ENCODE measurements at places on chromosomes 4 and X. TPM values are rescaled to one million over a fixed set of nuclear protein-coding genes. Genes with fewer than 3 reads are reported as not detected.
A peak's percentile ranks its signal among the peaks of the same experiment; 100 is the strongest.

The EMCN gene
- not detected for total RNA-seq

DNA sequence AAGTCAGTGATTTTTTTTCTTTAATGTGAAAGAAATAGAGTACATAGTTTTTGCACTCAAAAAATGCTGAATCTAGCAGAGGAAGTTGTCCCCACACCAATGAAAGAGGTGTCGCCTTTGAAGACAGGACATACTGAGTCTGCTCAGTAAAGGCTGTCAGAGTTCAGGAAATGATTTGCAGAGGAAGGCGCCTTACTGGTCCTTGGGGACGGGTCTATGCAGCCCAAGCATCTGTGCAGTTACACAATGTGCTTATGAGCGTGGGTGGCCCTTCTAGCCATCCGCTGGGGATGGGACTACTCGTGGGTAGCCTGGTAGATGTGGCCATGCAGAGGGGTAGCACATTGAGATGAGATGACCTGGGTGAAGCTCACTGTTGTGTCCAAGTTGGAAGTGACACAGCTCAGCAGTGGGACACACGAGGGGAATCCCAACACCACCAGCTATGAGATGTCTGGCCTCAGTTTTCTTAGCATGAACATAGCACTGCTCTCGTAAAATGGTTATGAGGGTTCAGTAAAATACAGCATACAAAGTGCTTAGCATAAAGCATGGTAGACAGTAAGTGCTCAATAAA is 116.5 kb upstream of the RBPJ start:
- H3K27me3 ChIP-seq, result no peaks in the 10 kb centered on the region
- H3K27ac ChIP-seq, result peak overlapping the region; percentile 68
- H3K4me3 ChIP-seq, result no peak overlapping the region
- H3K4me1 ChIP-seq, result peaks cover 45% of the 10 kb centered on the region

The FGB gene
- not detected for total RNA-seq

DNA sequence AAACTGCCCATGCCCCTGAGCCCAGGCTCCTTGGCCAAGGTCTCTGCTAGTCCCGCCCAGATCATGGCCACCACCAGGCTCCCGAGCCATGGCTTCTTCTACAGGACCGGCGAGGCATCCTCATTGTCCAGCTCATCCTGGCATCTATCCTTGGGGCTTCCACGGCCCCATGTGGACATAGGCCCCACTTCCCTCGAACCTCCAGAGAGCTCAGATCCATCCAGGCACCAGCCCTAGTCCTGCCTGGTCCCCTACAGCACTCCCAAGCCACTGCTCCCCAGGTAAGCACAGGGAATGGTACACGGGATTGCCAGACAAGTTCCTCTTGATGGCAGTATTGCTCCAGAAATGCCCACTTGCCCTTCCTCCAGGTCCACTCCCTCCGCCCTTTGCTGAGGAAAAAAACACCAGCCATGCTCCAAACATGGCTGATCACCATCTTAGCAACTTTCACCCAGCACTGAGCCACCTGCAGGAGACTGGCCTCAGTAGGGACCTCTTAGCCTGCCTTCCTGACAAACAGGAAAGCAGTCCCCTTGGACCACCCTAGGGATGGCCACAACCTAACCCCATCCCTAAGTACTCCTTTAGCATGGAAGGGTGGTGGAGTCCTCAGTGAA is 272.1 kb upstream of the AGTR2 start:
- H3K27me3 ChIP-seq, result no peaks in the 10 kb centered on the region
- H3K4me3 ChIP-seq, result no peak overlapping the region
- H3K27ac ChIP-seq, result no peak overlapping the region

DNA sequence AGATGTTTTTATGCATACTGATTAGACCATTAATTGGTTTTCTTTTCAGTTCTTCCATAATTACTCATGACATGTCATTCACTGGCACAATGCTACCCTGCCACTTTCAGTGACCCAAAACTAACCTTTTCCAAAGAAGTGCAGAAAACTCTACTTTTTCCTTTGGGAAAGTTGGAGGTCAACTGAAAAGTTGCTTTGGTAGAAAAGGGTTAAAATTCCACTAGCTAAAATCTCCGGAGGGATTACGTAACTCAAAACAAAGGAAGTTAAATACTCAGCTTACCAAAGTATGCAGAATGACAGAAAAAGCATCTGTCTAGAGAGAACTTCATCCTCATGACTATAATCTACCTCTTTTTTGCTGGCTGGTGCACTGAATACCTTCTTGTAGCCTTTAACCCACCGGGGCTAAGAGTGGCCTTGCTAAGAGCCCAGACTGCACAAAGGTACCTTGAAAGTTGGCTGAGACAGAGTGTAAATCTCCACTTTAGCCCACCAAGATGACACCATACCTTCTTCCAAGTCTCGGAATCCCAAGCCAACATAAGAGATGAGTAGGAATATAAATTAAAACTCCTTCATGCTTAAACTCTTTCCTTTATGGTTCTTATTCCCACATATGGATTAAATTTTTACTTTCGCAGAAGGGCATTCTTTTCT is 1099.5 kb upstream of the INTU start:
- no peak for DNase-seq
- H3K27ac ChIP-seq, result no peak overlapping the region
- H3K36me3 ChIP-seq, result no peaks in the 10 kb centered on the region
- H3K27me3 ChIP-seq, result no peaks in the 10 kb centered on the region

- no peaks in the 10 kb centered on the region for H3K27me3 ChIP-seq
- DNase-seq, result no peak
- H3K4me3 ChIP-seq, result no peak overlapping the region
- no peaks in the 10 kb centered on the region for H3K36me3 ChIP-seq
These were observed 717.3 kb upstream of the ACTRT1 start for GRCh38 chrX:128769495-128769894.

GRCh38 chrX:130741584-130741983 is 161.4 kb downstream of the ENOX2 start:
- H3K27ac ChIP-seq, result no peak overlapping the region
- no peak overlapping the region for H3K4me3 ChIP-seq
- no peaks in the 10 kb centered on the region for H3K36me3 ChIP-seq
- H3K27me3 ChIP-seq, result no peaks in the 10 kb centered on the region
